ENCODE measurements at places on chromosomes 1 and 21. TPM values are rescaled to one million over a fixed set of nuclear protein-coding genes. Genes with fewer than 3 reads are reported as not detected.

DNA sequence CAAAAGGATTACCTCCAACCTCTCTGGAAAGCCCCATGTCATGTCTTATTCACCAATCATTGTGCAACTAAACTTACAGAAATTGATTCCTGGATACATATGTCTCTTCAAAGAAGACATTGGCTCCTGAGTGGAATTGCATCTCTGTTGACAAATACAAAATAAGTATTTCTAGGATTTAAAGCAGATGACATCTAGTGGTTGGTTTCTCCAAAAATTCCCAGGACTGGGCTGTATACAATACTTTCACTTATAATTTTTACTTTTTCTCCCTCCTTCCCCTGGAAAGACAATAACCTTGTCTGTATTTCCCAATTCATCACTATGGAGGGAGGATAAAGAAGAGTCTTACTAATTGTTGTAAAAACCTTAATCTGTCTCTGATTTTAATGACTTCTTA is 1347.4 kb downstream of the NCAM2 start:
- DNase-seq: no peak

DNA sequence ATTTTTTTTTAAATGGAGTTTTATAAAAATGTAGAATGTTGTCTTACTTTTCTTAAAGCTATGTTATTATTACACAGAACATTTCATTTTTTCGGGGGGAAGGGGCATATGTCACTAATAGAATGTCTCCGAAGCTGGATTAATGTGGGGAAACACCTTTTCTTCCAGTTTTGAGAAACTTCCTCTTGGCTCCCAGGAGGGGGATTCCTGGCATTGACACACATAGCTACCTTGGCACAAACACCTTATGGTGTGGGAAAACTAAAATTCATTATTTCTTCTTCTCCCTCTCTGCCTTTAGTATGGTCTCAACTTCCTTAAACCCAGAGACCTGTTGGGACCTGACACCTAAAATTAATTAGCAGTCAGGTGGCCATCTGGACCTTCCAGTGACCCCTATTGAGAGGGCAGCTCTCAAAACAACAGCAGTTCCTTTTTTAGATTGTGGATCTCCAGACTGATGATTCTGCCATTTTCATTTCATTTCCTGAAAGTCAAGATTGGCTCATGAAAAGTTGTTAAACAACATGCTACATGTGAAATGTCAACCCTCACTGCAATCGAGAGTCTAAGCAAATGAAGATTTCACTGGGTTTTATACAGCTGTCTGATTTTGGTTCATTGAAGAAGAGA is 70.1 kb upstream of the EDEM3 start:
- no peak for DNase-seq

DNA sequence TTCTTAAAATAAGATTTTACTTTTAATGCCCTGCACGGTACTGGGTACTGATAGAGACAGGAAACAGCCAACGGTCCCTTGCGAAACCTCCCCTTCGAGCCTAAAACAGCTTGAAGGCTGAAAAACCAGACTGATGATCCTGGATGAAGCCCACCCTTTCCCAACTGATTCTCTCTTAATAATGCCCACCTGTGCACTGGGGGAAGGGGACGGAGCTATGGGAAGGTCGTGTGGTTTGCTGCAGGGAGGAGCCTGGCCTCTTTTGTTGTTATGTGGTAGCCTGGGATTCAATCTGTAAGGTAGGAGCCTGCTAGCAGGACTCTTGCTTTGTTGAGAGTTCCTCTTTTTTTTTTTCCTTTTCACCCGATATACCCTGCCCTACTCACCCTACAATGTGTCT is 25.6 kb downstream of the SAMSN1 start:
- no peak for DNase-seq

DNA sequence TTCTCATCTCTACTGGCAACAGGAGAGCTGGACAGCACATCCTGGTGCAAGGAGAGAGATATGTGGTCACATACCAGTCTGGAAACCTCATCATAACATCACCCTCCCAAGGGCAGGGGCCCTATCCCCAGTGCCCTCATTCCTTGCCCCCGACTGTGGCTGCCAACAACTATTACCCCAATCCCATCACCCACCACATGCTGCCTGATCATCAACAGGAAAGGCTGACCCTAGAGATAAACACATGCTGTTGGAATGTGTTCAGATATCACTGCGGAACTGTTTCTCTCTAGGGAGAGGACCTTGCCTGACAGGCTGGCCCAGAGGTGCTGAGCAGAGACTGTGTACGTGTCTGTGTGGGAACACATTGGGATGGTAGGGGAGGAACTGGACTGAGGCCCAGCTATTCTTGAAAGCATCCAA is 4.5 kb upstream of the INKA2 start:
- no peak for DNase-seq

DNA sequence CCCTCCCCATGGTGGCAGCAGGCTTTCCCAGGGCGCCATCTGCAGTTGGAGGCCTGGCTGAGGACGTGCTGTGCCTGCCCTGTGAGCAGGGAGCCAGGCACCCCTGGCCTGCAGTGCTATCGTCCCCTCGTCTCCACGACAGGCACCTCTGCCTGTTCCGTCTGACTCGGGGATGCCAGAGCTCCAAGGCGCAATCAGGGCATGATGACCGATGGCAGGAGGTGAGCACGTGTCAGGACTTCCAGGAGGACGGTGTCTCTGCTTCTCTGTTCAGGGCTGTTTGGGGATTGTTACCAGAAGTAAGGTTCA is 125.2 kb downstream of the PCBP3 start:
- DNase-seq: peak; percentile 18

DNA sequence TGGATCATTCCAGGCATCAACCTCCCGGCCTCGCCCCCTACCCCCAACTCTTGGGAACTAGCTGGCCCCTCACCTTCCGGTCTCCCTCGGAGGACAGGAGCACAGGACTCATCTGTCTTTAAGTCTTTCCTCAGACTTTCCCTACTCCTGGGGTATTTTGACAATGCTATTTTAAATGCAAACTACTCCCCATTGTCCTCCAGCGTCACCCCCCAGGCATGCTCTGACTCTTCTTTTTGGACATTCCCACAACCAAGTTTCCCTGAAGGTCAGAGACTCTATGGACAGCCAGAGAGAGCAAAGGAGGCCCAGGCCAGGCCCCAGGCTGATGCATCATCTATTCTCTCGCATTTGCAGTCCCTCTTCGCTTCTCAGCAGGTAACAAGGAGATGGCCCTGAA is 424.3 kb downstream of the PCP4 start:
- DNase-seq: no peak

DNA sequence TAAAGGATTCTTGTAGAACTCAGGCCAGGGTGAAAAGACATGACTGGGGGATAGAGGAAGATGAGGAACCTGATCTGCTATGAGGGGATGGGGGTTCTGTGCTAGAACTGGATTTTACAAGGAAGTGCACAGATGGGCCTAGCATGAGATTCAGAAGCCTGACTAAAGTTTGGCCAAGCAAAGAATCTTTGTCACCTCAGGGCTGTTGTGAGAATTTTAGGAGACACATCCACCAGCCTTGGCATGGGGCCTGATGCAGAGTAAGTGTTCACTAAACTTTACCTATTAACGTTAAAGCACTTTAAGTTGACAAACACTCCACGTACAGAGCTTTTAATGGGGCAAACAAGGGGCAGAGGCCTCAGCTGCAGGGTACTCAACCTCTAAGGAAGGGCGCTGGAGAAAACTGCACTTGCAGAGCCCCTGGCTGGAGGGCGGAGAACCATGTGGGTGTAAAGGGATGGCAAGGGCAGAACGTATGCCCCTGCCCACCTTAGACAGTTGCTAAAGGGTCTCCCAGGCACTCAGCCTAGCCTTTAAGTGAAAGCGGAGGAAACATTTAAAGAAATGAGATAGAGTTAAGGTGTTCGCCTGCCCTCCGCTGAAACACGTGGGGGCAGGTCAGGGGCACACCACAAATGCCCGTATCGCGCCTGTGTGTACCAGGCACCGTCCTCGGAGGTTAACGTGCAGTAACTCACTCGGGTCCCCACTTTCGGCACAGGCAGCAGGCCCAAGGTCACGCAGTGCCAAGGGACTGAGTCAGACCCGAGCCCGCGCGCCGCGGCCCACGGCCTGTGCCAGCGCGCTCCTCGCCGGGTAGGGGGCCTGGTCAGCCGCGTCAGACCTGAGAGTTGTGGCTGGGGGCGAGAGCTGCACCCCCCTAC is 990 bp upstream of the MRPS6 start:
- DNase-seq: no peak

MXRA8 gene
- total RNA-seq: not detected

ZNF684 gene
- total RNA-seq: 1.8 TPM

NOS1AP gene
- 1.1 TPM for total RNA-seq

CRYAA gene
- not detected for total RNA-seq

All from MCF 10A (cell line).